Neuronal stem cell (in vitro differentiated cells): ENCODE measurements at places on chromosomes 11 and 22.
A peak's percentile ranks its signal among the peaks of the same experiment; 100 is the strongest.

- H3K27me3 ChIP-seq = no peaks in the 10 kb centered on the region
- peak; percentile 74 for DNase-seq
- H3K27ac ChIP-seq = peak overlapping the region; percentile 82
- H3K4me3 ChIP-seq = peak overlapping the region; percentile 84
- peaks cover 14% of the 10 kb centered on the region for H3K4me1 ChIP-seq
- H3K36me3 ChIP-seq = peaks cover 25% of the 10 kb centered on the region
These were observed 640 bp upstream of the ZDHHC8 start for GRCh38 chr22:20130731-20131596.

DNA sequence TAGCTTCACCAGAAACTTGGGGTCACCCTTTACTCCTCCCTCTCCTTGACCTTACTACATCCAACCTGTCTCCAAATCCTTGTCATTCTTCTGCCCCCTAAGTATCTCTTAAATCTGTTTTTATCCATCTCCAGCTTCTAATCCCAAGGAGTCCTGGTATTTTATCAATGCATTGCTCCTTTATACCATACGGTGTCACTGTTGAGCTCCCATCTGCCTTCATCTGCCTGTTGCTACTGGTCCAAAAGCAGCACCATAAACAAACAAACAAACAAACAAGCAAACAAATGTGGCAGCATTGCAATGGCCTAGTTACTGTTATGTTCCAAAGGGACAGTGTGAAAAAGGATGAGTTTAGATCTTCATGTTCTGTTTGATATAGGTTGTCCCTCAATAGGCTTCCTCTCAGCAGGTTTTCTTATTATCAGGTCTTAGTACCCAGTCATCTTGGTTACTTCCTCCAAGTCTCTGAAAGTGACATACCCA is 34.2 kb downstream of the DNHD1 start:
- no peaks in the 10 kb centered on the region for H3K4me1 ChIP-seq
- H3K36me3 ChIP-seq = peaks cover 8% of the 10 kb centered on the region
- DNase-seq = peak; percentile 54
- no peak overlapping the region for H3K4me3 ChIP-seq
- H3K27ac ChIP-seq = no peak overlapping the region

- peaks cover 16% of the 10 kb centered on the region for H3K4me1 ChIP-seq
- H3K27ac ChIP-seq = no peak overlapping the region
- no peak overlapping the region for H3K4me3 ChIP-seq
- DNase-seq = no peak
These were observed 1079.7 kb upstream of the TENM4 start for GRCh38 chr11:80520507-80520887.

- peaks cover 14% of the 10 kb centered on the region for H3K4me1 ChIP-seq
- no peak overlapping the region for H3K4me3 ChIP-seq
- H3K36me3 ChIP-seq = no peaks in the 10 kb centered on the region
- H3K27ac ChIP-seq = no peak overlapping the region
These were observed 111.3 kb downstream of the NAT10 start for GRCh38 chr11:34216706-34217105.

DNA sequence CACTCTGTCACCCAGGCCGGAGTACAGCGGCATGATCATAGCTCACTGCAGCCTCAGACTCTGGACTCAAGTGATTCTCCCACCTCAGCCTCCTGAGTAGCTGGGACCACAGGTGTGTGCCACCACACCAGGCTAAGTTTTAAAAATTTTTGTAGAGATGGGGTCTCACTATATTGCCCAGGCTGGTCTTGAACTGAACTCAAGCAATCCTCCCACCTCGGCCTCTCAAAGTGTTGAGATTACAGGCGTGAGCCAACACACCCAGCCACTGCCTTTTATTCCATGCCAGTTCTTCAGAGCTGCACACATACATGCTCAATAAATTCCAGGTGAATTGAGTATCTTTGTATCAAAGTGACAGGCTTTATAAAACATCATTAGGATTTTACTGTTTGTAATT is 2.4 kb upstream of the COPB1 start:
- DNase-seq = no peak
- no peaks in the 10 kb centered on the region for H3K27me3 ChIP-seq
- H3K27ac ChIP-seq = no peak overlapping the region
- H3K4me3 ChIP-seq = no peak overlapping the region
- peaks cover 1% of the 10 kb centered on the region for H3K4me1 ChIP-seq

DNA sequence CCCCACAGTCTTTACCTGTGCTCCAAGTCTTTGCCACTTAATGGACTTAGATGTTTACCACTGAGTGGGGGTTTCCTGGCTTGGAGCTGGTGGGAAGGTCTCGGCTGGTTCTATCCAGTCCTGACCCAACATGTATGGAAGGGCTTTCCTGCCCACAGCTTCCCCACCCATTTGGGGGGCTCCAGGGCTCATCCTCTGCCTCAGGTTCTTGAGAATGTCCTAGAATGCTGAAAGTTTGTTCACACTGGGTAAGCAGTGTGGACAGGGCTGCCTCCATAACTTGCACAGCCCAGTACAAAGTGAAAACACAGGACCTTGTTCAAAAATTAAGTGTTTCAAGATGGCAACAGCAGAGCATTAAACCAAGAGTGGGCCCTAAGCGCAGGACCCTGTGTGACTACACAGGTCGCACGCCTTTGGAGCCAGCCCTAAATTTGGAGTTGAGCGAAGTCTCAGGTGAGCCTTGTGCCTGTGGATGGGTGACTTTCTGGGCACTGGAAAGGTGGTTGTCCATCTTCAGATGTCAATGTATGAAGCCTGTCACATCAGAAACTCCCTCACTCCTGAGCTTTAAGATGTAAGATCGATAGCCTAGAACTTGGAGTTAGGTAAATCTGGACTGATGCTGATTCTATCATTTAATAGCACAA is 72.7 kb upstream of the NARS2 start:
- H3K4me1 ChIP-seq = peaks cover 3% of the 10 kb centered on the region
- H3K27ac ChIP-seq = no peak overlapping the region
- H3K27me3 ChIP-seq = no peaks in the 10 kb centered on the region
- DNase-seq = no peak
- H3K4me3 ChIP-seq = no peak overlapping the region

DNA sequence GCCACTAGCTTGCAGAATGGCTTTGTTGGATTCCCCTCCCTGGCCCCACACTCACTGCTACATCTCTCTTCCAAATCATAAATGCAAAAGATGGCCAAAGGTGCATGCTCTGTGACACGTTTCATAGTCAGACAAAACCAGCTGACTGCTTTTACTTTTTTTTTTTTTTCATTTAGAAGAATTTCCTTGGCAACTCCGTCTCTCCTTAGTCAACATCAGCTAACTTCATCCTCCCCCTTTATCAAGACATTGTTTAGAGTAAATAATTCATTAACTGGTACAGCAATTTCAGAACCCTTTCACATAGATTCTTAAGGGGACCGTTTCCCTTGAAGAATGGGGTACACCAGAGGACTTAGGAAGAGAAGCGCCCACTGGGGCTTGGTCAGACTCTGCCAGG is 16.0 kb downstream of the KCNQ1OT1 start:
- H3K4me1 ChIP-seq = peaks cover 6% of the 10 kb centered on the region
- H3K27me3 ChIP-seq = no peaks in the 10 kb centered on the region
- no peak for DNase-seq
- no peak overlapping the region for H3K27ac ChIP-seq
- H3K4me3 ChIP-seq = no peak overlapping the region
- peaks cover 8% of the 10 kb centered on the region for H3K36me3 ChIP-seq

DNA sequence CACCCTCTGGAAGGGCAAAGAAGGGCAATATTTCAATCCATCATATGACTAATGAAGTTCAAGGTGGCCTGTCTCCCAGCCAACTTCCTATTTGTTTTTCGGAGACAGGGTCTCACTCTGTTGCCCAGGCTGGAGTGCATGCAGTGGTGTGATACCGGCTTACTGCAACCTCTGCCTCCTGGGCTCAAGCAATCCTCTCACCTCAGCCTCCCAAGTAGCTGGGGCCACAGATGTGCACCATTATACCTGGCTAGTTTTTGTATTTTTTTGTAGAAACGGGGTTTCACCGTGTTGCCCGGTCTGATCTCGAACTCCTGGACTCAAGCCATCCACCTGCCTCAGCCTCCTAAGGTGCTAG is 13.4 kb downstream of the ABTB2 start:
- H3K4me3 ChIP-seq = no peak overlapping the region
- no peaks in the 10 kb centered on the region for H3K4me1 ChIP-seq
- H3K27me3 ChIP-seq = no peaks in the 10 kb centered on the region
- no peak for DNase-seq
- H3K36me3 ChIP-seq = no peaks in the 10 kb centered on the region

GRCh38 chr22:41245917-41246499 is 5.3 kb upstream of the CHADL start:
- peaks cover 47% of the 10 kb centered on the region for H3K36me3 ChIP-seq
- H3K27ac ChIP-seq = no peak overlapping the region
- no peak for DNase-seq
- H3K4me3 ChIP-seq = no peak overlapping the region

DNA sequence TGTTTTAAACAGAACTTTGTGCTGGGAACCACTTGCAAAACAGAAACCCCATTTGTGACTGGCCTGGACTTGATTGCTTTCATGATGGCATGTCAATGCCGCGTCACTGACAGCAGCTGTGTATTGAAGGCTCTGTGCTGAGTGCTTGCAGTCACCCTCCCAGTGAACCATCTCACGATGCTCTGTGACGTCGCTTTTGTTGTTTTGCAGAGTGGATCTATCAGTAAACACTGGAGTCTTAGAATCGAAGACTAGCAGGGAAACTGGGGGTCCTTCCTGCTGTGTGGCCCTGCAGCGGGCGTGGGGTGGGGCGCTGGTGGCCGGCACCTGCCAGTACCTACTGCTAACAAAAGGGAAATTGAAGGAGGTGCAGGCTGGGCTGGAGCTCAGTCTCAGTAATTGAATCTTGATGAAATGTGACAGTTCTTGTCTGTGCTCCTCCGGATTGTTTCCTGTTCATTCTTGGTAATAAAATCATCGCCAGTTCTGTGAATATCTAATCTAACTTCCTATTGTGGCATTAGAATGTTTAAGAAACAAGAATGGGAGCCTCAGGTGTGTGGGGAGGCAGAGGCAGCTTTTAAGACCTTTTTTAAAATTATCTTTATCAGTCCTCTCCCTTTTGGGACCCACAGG is 50.5 kb upstream of the PARVG start:
- H3K4me1 ChIP-seq = peaks cover 4% of the 10 kb centered on the region
- no peak overlapping the region for H3K4me3 ChIP-seq
- no peak for DNase-seq
- H3K27ac ChIP-seq = no peak overlapping the region

DNA sequence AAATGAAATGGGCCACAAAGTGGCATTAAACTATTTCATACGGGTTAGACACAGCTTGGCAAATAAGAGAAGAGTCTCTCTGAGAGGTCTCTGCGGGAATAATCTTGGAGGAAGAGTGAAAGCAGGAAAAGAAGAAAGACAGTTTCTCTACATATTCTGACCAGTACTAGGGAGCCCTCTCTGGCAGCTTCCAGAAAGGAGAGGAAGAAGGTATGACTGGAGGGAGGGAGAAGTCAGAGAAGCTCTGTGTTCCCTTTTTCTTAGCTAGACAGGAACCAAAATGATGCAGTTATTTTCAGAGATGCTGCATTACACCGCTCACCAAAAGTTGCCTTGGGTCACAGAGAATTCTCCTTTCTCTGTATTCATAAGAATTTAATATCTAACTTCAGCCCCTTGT is 382.1 kb downstream of the KCNA4 start:
- no peaks in the 10 kb centered on the region for H3K36me3 ChIP-seq
- no peaks in the 10 kb centered on the region for H3K4me1 ChIP-seq
- H3K4me3 ChIP-seq = no peak overlapping the region
- no peak overlapping the region for H3K27ac ChIP-seq
- DNase-seq = no peak
